Activated CD4-positive, alpha-beta T cell treated with anti-CD3 and anti-CD28 coated beads, Interleukin-2, amount 10 ng/mL, durations not matched to agents 24 days and 14 days (primary cell): ENCODE measurements at places on chromosomes 1 and 21. TPM values are rescaled to one million over a fixed set of nuclear protein-coding genes. Genes with fewer than 3 reads are reported as not detected.

Gene BEST4
- total RNA-seq: 0.77 and 0.83 TPM in 2 replicates

- H3K27ac ChIP-seq: no peak overlapping the region
- H3K4me1 ChIP-seq: peaks cover 17% of the 10 kb centered on the region
These were observed 7.8 kb upstream of the ADAM15 start for GRCh38 chr1:155043301-155043702.

DNA sequence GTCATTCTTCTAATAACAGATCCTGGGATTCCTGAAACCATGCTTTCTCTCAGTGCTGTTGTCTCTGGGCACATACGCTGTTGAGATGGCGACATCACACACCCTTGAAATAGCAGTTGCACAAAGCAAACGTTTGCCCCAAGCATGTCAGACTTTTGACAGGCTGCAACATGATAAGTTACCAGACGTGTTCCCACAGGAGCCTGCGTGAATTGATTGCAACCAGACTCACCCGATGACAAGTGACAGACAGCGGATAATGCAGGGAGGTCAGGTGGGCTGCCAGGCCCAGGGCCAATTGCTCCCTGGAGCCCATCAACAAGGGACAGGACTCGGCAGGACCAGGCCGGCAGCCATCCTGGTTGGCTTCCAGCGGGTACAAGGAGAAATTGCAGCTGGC, 310.9 kb downstream of the SIPA1L2 start:
- no peak for DNase-seq
- H3K27ac ChIP-seq: no peak overlapping the region
- H3K4me3 ChIP-seq: no peak overlapping the region
- H3K36me3 ChIP-seq: no peaks in the 10 kb centered on the region

DNA sequence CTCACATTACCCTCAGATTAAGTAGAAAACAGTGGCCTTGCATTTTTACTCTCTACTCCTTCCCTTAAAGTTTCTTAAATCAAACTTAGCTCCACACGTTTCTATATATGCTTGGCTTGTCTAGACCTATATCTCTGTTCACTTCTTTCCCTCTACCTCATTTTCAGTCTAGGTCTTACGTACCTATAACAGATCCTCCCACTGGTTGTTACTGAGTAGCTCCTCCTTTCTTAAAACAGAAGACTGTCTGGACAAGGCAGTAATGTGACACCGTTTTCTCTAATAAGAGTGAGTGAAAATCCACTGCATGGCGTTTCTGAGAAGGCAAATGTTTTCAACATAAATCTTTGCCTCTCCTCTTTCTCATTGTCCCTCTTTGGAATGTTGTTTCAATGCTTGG, 211.7 kb upstream of the POGK start:
- H3K27me3 ChIP-seq: no peaks in the 10 kb centered on the region
- no peak overlapping the region for H3K4me3 ChIP-seq
- H3K4me1 ChIP-seq: no peaks in the 10 kb centered on the region
- H3K27ac ChIP-seq: no peak overlapping the region
- DNase-seq: no peak
- no peaks in the 10 kb centered on the region for H3K36me3 ChIP-seq
